Islet precursor cell (in vitro differentiated cells): ENCODE measurements at places on chromosomes 12 and 14.

DNA sequence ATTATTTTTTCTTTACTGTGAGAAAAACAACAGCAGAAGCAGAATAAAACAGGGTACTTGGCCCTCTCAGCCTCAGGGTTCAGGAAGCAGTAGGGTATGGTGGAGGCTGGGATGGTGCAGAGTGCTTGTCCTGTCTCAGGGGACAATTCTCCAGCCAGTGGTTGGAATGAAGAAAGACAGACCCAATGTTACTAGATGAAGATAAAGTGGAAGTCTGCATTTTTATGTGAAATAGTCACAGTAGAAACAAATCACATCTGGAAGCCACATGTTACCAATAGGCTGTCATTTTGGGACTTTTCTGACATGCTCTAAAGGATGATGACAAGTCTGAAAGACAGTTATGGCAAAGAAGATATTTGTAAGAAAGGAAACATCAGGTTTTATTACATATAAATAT lies 32.3 kb downstream of the PROX2 start:
- no peak for DNase-seq

- no peak for DNase-seq
Observed at GRCh38 chr14:33922125-33922524, 28.7 kb downstream of the EGLN3 start.

DNA sequence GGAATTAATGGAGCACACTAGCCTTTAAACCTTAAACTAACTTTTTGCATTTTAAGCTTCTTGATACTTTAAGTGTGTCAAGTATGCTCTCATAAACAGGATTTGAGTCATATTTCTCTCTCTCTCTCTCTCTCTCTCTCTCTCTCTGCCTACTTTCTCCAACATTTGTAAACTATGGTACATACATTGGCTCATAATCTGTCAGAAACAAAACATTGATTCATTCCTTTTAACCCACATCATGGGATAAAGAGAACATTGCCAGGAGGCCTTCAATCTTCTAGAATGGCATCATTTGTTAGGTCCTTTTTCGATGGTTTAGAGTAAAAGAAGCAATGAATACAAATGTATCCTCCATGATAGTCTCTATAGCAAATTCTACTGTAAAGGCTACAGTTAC lies 81.6 kb upstream of the RERGL start:
- DNase-seq = no peak

GRCh38 chr12:93448796-93449195 lies 7.0 kb upstream of the UBE2N start:
- DNase-seq = no peak

DNA sequence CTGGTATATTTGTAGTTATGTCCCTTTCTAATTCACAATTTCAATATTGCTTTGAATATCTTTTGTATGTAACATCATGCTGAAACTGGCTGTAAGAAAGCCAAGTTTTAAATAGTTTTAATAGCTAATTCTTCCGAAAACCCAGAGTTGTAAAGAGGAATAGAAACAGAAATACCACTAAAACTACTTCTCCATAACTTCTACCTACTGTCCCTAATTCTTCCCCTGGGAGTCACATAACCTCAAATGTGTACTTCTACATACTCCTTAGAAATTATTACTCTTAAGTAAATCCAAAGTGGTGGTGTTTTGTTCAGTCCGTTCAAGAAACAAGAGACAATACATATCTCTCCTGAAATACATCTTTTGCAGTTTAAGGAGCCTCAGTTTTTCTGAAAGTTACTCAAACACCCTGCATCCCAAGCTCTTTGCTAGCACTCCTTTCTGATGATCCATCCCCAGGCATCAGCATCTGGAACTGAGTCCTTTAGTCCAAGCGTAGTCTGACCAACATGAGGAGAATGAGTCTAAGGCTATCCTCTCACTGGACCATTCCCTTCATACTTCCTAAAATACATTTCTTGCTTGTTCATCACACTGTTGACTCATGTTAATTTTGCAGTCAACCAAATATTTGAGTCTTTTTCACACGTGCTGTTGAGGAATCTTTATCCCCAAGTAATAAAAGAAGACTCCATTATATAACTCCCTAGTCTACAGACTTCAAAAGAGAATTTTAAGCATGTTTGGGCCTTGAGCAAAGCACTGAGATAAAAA lies 214.3 kb upstream of the NUDT4 start:
- DNase-seq = no peak

DNA sequence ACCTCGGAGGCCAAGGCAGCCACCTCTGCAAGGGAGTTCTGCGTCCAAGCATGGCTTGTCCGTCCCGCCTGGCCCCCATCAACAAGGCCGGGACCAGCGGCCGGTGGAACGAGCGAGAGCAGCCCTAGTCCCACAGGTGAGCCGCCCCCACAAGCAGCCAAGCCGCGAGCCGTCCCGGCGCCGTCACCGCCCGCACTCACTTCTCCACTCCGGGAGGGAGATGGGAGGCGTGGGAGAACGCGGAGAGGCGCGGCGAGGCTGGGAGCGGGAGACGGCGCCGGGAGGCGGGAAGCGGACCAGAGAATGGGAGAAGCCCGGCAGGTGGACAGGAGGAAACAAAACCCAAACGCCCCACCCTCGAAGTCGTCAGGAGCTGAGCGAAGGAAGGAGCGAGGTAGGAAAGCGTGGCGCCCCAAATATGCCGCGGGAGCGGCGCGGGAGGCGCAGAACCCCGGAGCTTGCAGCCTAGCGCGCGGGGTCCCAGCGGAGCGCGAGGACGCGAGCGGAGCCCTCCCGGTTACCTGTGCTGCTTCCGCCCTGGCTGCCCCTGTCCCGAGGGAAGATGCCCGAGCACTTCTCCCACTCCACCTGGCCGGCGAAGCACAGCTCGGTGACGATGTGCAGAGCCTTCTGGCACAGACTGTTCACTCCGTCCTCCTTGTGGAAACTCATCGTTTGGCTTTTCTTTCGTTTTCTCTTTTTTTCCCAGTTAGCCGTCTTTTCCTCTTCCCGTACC lies 600 bp downstream of the SYT10 start:
- peak; percentile 74 for DNase-seq

GRCh38 chr12:46554460-46554859 lies 181.9 kb upstream of the SLC38A2 start:
- DNase-seq = no peak

DNA sequence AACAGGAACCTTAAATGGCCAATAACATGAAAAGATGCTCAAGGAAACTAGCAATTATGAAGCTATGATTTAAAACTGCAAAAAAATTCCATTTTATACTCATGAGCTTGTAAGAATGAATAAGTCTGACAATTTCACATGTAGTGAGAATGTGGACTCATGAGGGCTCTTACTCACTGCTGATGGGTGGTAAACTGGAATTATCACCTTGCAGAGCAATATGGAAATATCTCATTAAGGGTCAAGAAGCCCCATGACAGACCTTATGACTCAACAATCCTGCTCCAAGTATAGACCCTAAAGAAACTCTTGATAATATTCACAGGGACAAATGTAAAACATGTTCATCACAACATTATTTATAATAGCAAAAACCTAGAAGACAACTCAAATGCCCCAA lies 23.5 kb upstream of the SMAGP start:
- DNase-seq = no peak

- no peak for DNase-seq
Observed at GRCh38 chr12:99079811-99080210, 434.7 kb downstream of the APAF1 start.

- no peak for DNase-seq
Observed at GRCh38 chr14:52305014-52305413, 9.1 kb upstream of the PTGER2 start.

- peak; percentile 92 for DNase-seq
Observed at GRCh38 chr14:68961781-68962584, 17.1 kb downstream of the ACTN1 start.

GRCh38 chr14:68247676-68248268 lies 428.2 kb downstream of the RAD51B start:
- DNase-seq = no peak

DNA sequence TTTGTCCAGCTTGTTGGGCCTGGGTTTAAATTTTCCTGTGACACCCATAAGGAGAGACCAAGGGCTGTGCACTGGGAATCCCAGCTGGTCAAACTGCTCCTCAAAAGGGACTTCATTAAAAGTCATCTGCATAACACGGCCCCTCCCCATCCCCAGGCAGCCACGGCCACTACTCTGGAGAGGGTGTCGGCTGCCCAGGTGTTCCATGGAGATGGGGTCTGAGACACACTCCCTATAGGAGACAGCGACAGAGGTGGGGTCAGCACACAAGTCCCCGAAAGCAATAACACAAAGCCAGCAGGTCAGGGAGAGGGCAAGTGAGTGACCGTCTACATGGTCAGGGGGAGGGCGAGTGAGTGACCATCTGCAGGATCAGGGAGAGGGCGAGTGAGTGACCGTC lies 75.6 kb upstream of the BCL11B start:
- peak; percentile 45 for DNase-seq

DNA sequence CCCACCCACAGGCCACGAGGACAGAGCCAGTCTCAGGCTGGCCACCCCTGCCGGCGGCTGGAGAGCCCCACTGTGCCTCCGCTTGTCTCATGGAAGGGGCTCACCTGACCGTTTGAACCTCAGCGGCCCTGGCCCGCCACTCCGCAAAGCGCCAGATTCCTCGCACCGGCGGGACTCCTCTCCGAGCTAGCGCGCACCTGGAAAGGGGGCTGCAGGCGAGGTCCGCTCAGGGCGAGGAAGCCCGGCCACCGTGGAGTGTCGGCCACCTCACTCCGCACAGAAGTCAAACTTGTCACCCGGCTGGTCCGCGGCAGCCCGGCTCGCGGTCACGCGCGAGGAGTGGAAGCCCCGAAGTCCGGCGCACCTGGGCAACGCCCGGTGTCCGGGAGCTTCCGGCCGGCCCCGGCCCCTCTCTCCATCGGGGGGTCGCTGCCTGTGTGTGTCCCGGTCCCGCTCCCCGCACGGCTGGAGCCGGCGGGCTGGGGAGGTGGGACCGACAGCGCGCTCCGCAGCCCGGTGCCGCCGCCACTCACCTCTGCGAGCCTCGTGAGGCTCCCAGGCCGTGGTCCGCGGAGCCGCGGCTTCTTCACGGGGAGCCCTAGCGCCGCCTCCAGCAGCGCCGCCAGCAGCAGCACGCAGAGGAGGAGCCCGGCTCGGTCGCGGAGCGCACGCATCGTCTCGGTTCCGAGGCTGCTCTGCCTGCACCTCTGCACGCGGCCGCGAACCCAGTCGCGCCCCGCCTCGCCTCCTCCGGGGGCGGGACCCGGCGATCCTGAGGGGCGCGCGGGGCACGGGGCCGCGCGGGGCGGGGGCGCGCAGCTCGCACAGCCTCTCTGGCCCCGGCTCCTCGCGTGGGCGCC lies at the start of gene ISM2:
Gene ISM2, minus strand, starts transcription at position 697 of the 860 bp plus-strand sequence. Its CDS starts 23 bp downstream, at position 674.
- peak; percentile 78 for DNase-seq

DNA sequence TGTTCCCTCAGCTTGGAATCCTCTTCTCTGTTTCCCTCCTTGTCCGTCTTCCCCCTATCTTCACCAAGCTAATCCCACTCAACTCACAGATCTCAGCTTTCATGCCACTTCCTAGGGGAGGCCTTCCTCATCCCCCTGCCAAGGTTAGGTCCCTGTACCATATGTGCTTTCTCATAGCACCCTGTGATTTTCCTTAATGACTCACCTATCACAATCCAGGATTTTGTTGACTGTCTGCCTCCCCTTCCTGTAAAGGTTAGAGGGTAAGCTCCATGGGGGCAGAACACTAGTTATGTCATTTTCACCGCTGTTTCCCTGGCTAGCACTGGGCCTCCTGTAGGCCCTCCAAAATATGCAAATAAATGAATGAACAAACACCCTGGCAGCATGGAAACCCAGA lies 57.6 kb downstream of the CRADD start:
- no peak for DNase-seq

DNA sequence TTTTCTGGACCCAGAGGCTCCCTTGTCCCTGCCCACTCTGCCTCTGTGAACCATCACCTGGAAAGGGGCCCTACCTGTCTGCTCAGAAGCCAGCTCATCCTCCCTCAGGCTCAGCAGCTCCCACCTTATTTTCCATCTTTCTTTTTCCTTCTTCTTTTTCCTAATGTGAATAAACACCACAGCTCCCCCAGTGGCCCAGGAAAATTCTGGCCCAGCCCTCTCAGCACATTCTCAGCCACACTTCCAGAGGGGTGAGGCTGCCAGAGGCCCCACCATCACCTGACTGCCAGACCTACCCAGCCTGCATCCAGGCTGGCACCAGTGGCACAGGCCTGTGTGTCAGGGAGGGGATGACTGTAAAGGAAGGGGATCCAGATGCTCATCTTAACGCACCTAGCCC lies 23.0 kb downstream of the ZFHX2 start:
- no peak for DNase-seq

DNA sequence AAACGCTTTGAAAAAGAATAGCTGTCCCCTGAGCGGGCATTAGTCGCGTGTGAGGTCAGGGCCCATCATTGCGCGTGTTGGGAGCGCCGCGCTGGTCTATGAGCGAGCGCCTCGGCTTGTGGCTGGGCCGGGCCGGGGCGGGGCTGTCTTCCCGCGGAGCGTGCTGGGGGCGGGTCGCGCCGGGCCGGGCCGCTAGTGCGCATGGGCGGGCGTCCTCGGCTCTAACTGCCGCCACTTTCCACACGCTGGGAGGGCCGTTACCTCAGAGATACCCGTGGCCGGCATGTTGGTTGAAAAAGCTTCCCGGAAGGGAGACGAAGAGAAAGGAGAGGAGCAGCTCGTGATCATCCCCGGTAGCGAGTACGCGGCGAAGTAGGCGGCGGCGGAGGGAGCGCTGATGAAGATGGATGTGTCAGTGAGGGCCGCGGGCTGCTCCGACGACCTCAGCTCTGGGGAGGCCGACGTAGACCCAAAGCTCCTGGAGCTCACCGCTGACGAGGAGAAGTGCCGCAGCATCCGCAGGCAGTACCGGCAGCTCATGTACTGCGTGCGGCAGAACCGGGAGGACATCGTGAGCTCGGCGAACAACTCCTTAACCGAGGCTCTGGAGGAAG lies at the start of gene EID3:
Gene EID3, plus strand, starts transcription at position 202 of the 614 bp plus-strand sequence. Its CDS starts 196 bp downstream, at position 398.
- DNase-seq = peak; percentile 93

DNA sequence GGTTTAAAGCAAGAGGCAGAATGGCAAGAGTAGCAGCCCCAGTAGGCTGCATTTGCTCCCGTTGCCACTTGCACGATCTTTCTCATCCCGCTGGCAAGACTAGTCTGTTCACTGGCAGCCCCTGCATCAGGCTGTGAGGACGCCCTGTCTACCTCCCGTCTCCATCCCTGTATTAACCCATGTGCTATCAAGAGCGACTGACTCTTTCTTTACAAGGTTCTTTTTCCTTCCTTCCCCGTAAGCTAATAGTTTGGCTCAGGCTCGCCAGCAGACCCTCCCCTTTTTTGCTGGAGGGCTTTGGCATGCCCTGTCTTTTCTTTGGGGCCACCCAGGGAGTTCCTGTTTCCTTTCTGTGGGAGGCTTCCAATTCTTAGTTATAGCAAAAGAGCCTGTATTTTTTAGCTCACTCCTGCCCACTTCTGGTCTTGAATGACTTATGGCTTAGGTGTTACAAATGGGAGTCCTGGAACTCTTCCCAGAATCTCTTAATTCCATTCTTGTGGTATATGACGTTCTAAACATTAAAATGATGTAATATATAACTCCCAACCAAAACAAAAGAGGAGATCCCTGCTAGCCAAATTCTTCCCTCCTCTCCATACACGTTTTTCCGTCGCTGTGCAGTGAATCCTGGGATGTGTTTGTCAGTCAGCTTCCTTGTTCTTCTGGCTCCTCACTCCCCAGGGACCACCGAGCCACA lies 149.0 kb downstream of the PRKCH start:
- no peak for DNase-seq

DNA sequence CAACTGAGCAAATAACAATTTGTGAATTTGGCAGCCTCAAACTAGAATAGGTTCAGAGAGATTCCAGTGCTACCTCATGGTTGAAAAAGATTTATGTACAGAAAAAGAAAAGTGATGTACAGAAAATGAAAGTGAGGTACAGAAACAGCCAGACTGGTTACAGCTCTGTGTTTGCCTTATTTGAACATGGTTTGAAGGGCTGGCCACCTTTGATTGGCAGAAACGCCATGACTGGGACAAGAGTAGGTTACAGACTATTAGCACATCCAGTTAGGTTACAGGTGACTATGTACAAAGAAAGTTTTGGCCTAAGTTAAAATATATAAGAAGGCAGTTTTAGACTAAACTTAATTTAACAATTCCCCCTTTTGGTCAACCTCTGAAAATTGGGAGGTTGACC lies 309.4 kb downstream of the BTG1 start:
- no peak for DNase-seq
